ENCODE measurements at places on chromosomes 7 and 10.
A peak's percentile ranks its signal among the peaks of the same experiment; 100 is the strongest.

DNA sequence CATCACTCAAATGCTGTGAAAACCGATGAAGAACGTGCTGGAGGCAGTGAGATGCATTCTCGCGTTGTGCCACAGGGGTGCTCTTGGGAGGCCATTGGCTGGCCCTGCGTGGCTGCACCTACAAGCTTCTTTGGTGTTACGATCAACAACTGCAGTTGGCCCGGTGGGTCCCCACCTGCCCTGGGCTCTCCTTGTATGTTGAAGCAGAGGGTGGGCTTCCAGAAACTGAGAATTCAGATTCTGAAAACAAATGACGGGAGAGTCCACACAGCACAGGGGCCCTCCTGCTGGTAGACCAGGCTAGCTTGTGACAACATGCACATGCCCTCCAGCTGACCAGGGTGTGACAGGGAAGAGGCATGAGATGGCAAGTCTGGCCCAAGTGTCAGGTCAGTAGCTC lies 23.7 kb upstream of the DDC start:
- DNase-seq = no peak

DNA sequence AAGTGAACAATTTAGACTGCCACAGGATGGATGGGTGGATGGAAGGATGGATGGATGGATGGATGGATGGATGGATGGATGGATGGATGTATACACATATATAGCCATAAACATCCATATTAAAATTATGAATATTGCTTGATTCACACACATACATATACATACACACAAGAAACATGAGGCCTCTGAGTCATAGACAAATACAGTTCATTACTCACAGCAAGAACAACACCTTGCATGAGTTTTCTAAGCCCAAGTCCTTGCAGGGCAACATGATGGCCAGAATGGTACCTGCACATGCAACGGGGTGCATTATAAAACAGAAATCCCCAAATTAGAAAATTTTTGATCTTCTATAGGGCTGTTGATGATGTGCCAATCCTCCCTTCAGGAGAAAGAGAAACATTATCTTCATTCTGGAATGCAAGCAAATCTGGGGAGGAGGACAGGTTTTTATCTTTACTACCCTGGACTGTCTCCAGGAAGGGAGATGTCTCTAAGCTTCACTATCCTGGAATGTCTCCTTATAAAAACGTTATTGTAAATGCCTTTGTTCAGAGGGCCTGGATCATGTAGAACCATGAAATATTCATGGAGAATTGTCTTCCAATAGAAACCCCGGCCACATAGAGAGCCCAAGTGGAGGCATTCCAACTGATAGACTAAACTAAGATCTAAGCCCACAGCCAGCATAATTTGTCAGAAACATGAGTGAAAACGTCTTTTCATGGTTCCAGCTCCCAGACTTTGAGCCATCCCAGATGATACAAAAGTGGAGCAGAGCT lies 238.6 kb upstream of the LRRN3 start:
- DNase-seq = peak; percentile 15

- no peak for DNase-seq
Measured at GRCh38 chr7:28115261-28115660, 65.3 kb downstream of the JAZF1 start.

DNA sequence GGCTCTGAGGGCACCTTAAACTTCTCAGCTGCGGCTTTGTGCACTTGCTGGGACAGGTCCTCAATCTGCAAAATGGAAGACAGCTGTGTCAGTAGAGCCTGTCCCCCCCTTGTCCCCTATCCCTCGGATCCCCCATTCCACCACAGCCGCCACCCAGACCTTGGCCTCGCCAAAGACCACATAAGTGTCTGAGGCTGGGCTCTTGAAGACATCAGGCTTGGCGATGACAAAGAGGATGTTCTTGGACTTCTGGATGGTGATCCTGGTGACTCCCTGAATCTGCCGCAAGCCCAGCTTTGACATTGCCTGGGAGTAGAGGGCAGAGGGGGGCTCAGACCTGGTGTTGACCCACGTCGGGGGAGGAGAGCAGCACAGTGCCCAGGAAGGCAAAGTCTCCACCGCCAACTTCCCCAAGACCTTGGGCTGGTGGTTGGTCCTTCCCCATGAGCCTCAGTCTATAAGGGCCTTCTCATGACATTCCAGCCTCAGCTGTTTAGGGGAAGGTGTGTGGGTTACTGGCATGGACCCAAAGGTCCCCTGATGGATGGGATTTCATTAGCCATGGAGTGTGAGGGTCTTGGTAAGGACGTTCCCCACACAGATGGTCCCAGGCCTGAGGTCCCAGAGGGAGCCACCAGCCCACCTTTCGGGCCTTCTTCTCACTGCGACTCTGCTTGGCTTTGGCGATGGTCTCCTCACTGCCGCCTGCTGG lies 7.7 kb downstream of the NACAD start:
- DNase-seq = no peak

GRCh38 chr10:5522913-5523560 lies 1.7 kb upstream of the CALML3 start:
- DNase-seq = no peak
